ENCODE measurements at places on chromosomes 13 and 19.

GRCh38 chr13:68304286-68304893, 1074.3 kb upstream of the PCDH9 start:
- no peak for DNase-seq

- DNase-seq = no peak
Measured at GRCh38 chr13:85816413-85816812, 17.2 kb upstream of the SLITRK6 start.

DNA sequence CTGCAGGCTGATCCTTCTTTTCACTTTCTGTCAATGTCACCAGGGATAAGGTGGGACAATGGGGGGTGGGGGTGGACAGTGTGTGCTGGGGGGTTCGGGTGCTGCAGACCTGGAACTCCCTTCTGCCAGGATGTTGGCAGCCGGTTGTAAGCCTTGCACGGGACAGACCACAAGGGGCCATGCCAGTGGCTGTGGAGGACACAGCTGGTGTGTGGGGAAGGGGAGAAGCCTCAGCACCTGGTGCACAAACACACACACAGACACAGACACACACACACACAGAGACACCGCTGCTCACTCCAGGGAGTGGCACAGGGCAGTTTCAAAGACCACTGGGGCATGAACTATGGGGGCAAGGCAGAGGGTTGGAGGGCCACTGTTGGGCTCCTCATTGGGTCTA, 3.6 kb downstream of the F2RL3 start:
- DNase-seq = no peak

DNA sequence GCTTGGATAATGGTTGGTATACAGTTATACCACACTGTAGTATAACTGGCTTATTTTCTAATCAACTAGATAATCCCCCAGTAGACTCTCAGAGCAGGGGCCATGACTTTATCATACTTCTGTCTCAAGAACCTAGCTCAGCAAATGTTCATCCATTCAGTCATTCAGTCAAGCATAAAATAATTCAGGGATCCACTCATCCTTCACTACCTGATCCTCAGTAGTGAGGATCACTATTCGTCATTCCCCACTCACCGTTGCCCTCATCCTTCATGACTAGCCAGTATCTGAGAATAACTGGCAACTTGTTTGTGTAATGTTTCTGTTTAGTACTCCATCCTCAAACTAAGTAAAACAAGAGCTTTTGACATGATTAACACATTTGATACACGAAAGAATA, 77.6 kb downstream of the TSC22D1 start:
- DNase-seq = no peak

- no peak for DNase-seq
Measured at GRCh38 chr19:49110567-49110966, 3.6 kb upstream of the LIN7B start.

GRCh38 chr19:41883463-41883820, 458 bp downstream of the ARHGEF1 start:
- no peak for DNase-seq

- DNase-seq = no peak
Measured at GRCh38 chr13:36806102-36806501, 12.9 kb upstream of the RFXAP start.

All from DMS79 (cell line).